Activated T-helper 1 cell treated with anti-CD3 and anti-CD28 coated beads, Interleukin-12 subunit alpha, Interleukin-12 subunit beta, Interleukin-2, Interleukin-4 antibody, amounts not matched to agents 30 ng/mL and 10 ng/mL and 1 ng/mL, durations not matched to agents 14 hours and 24 hours and 36 hours (primary cell): ENCODE measurements at places on chromosomes 6 and 20. TPM values are rescaled to one million over a fixed set of nuclear protein-coding genes. Genes with fewer than 3 reads are reported as not detected.

TSHZ2 gene
- 26.0 and 27.5 TPM in 2 replicates for total RNA-seq

- no peaks in the 10 kb centered on the region for H3K27me3 ChIP-seq
- H3K27ac ChIP-seq = no peak overlapping the region
- H3K4me3 ChIP-seq = no peak overlapping the region
- DNase-seq = no peak
Observed at GRCh38 chr20:33551778-33552177, 61.9 kb downstream of the CBFA2T2 start.

- no peaks in the 10 kb centered on the region for H3K36me3 ChIP-seq
- H3K27me3 ChIP-seq = peaks cover 8% of the 10 kb centered on the region
- no peak for DNase-seq
Observed at GRCh38 chr6:138803331-138803730, 7.4 kb downstream of the ECT2L start.

GRCh38 chr6:119535332-119535731 lies 185.8 kb upstream of the MAN1A1 start:
- no peak for DNase-seq
- H3K4me1 ChIP-seq = peaks cover 12% of the 10 kb centered on the region
- H3K4me3 ChIP-seq = no peak overlapping the region
- no peaks in the 10 kb centered on the region for H3K36me3 ChIP-seq

DNA sequence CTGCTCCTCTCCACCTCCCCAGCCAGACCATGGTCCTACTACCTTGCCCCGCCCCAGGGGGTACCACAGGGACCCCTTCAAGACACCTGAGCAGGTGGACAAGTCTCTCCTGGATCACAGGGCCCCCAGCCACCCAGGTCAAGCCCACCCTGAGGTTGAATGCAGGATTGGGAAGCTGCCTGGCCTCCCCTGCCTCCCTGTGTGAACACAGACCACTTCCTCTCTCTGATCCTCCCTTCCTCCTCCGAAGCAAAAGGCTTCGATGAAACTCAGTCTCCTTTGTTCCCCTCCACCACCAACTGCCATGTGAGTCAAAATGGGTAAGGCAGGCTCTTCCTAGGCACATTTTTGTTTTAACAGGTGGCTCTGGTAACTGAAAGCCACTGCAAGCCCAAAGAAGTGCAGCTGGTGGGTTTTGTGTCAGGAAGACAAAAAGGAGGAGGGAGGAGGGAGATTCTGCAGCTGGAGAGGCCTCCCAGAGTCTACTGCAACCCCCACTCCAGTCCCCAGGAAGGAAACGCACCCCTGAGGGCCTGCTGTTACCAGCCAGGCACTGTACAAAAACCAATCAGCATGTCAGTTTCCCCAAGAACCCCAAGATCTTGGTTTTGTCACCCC lies 5.4 kb downstream of the ADA start:
- peaks cover 98% of the 10 kb centered on the region for H3K4me1 ChIP-seq
- no peaks in the 10 kb centered on the region for H3K27me3 ChIP-seq
- DNase-seq = peak; percentile 34

DNA sequence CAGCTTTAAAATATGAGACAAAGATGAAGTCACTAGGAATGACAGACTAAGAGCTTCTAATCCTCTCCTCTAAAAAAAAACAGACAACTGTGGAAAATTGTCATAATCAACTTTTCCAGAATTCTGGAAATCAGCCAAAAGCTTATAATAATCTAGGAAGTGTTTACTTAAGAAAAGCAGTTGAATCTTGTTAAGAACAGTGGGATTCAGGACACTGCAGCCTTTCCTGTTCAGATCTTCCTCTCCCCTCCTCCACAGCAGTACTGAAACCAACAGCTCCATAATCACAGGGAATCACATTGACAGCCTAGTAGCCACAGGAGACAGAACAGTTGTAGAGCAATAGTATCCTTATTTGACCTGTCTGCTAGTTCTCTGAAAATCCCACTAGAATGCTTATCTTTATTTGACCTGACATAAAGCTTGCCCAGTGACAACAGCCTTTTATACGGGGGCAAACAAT lies 41.6 kb downstream of the IBTK start:
- no peaks in the 10 kb centered on the region for H3K27me3 ChIP-seq
- H3K36me3 ChIP-seq = peaks cover 19% of the 10 kb centered on the region
- no peak overlapping the region for H3K4me3 ChIP-seq
- H3K27ac ChIP-seq = no peak overlapping the region
- peaks cover 5% of the 10 kb centered on the region for H3K4me1 ChIP-seq

ID1 gene
- total RNA-seq = 3.4 and 4.0 TPM in 2 replicates

SAMD3 gene
- total RNA-seq = 3.1 and 4.6 TPM in 2 replicates

DNA sequence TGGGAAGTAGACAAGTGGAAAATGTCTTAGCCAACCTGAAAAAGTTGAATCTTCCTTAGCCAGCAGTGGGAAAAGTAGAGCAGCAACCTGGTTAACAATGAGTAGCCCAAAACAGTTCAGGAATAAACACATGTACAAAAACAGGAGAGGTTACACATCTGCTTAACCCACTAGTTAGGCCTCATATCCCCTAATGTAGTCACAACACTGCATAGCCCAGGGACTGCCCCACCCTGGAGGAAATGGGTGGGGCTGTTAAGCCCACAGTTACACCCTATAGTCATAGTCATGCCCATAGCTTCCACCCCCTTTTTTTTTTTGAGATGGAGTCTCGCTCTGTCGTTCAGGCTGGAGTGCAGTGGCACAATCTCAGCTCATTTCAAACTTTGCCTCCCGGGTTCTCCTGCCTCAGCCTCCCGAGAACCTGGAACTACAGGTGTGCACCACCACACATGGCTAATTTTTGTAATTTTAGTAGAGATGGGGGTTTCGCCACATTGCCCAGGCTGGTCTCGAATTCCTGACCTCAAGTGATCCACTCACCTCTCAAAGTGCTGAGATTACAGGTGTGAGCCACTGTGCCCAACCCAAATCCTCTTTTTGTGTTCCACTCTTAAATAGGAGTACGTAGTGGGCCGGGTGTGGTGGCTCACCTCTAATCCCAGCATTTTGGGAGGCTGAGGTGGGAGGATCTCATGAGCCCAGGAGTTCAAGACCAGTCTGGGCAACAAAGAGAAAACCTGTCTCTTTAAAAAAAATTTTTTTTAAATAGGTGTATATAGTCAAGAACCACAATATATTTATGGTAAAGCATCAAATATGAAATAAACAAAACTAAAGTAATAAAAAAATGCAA lies 24.5 kb downstream of the ILRUN start:
- H3K4me1 ChIP-seq = peaks cover 63% of the 10 kb centered on the region
- peak; percentile 80 for DNase-seq
- peaks cover 8% of the 10 kb centered on the region for H3K36me3 ChIP-seq
- peak overlapping the region; percentile 69 for H3K4me3 ChIP-seq

- no peak overlapping the region for H3K27ac ChIP-seq
- H3K27me3 ChIP-seq = no peaks in the 10 kb centered on the region
Observed at GRCh38 chr6:130843575-130844320, 16.5 kb downstream of the SMLR1 start.

GRCh38 chr6:25332655-25333071 lies 53.5 kb downstream of the CARMIL1 start:
- H3K27me3 ChIP-seq = peaks cover 7% of the 10 kb centered on the region
- H3K4me1 ChIP-seq = no peaks in the 10 kb centered on the region
- H3K36me3 ChIP-seq = no peaks in the 10 kb centered on the region
- H3K27ac ChIP-seq = no peak overlapping the region
- H3K4me3 ChIP-seq = no peak overlapping the region
- DNase-seq = no peak

DNA sequence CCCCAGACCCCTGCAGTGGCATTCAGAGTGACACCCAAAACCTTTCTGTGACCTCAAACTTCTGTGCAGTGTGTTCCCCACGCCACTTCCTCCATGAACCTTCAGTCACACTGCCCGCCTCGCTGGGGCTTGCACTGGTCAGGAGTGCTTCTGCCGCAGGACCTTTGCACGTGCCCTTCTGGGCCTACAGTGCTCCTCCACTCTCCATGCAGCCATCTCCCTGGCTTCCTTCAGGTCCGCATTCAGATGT lies 27.1 kb downstream of the SYNJ2 start:
- H3K4me1 ChIP-seq = peaks cover 73% of the 10 kb centered on the region
- peak overlapping the region; percentile 32 for H3K4me3 ChIP-seq
- peaks cover 43% of the 10 kb centered on the region for H3K36me3 ChIP-seq
- DNase-seq = no peak

GRCh38 chr6:29517728-29518440 lies 30.1 kb upstream of the MAS1L start:
- no peak overlapping the region for H3K27ac ChIP-seq
- no peaks in the 10 kb centered on the region for H3K36me3 ChIP-seq
- peaks cover 10% of the 10 kb centered on the region for H3K4me1 ChIP-seq
